ENCODE measurements at places on chromosomes 4 and X.

- DNase-seq: no peak
These were observed 163.8 kb upstream of the HDX start for GRCh38 chrX:84666086-84666485.

GRCh38 chrX:12984603-12985319 is 9.9 kb downstream of the TMSB4X start:
- peak; percentile 75 for DNase-seq

GRCh38 chr4:142909908-142910307 is 63.8 kb upstream of the INPP4B start:
- DNase-seq: no peak

GRCh38 chrX:68409194-68409593 is 24.1 kb downstream of the OPHN1 start:
- no peak for DNase-seq

DNA sequence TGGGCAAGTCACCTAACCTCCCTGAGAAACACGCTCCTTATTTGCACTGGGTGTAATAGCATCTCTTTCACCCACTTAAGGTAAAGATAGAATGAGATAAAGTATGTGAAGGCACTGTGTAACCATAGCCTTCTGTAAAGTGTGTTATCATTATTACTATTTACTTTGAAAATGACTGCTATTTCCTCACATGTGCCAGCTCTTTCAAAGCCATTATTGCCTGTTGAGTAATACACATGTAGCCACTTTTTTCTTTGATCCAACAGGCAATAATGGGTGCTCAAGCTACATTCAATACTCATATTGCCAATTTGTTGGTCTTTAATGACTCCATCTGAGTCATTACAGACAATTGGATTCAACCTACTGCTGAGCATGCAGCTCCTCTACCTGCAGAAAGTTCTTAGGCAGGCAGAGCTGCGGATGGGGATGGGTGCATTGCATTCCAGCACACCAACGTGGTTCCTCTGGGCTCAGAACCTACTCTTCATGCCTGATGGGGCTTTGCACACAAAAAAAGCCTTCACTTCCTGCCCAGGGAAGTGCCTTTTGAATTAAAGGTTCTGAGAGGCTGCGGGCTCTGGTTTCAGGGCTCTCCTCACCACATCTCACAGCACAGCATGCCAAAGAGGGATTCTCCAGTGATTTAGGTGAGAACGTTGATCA is 9.7 kb downstream of the PTCHD1 start:
- no peak for DNase-seq

- no peak for DNase-seq
These were observed 158.0 kb upstream of the GYPA start for GRCh38 chr4:144298519-144298918.

- no peak for DNase-seq
These were observed 102.6 kb downstream of the DHRSX start for GRCh38 chrX:2398064-2398656.

DNA sequence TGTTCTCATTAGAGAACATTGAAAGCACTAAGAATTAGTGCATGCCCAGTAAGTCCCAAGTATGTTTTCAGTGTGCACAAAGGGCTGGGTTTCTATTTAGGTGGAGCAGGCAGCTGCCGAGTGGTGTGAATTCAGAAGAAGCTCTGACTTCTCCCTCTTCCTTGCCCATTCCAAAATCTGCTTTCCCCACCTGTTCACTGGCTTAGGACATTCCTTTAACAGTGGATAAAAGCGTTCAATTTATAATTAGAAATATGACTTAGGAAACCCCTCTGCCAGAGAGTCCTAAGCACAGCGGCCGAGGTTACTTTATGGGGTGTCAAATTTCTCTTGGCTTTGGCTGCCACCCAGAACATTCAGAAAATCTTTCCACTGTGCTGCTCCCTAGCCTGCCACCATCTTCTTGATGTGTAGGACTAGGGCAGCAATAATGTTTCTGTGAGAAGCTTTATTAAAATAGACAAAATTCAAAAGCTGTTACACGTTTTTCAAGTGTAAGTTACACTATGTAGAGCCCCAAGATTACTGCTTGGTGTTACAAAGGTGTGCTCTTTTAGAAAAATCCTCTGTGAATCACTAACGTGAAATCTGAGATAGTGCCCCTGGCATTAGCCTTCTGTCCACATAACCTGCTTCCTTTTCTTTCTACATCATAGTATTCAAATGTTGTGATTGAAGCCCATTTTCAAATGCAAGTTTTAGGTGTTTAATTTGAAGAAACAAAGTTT is 191.6 kb upstream of the ANKRD50 start:
- no peak for DNase-seq

DNA sequence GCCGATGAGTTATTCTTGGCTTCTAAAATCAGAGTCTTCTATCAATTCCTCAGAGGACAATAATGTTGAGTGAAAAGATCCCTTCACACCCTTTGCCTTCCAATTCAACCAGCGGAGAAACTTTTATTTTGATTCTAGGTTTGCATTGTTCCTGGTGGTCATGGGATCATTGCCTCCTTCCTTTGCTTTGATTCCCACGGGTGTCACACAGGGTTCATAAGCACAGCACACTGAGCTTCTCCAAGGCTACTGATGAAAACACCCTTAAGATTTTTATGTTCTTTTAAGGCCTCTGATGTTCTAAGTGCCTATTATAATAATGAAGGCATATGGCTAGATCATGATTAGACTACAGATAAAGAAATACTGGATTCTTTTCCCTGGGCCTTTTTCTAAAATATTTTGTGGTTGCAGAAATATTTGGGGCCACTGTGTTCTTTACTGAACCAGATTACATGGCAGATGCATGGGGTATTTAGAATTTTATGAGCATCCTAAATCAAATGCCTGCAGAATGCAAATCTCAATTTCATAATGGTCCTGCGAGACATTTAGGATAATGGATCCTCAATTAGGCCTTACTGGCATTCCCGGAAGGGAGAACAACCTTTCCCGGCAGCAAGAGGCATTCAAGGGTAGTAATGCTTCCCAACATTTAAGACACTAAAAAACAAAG is 43.9 kb upstream of the FGFBP2 start:
- DNase-seq: no peak

DNA sequence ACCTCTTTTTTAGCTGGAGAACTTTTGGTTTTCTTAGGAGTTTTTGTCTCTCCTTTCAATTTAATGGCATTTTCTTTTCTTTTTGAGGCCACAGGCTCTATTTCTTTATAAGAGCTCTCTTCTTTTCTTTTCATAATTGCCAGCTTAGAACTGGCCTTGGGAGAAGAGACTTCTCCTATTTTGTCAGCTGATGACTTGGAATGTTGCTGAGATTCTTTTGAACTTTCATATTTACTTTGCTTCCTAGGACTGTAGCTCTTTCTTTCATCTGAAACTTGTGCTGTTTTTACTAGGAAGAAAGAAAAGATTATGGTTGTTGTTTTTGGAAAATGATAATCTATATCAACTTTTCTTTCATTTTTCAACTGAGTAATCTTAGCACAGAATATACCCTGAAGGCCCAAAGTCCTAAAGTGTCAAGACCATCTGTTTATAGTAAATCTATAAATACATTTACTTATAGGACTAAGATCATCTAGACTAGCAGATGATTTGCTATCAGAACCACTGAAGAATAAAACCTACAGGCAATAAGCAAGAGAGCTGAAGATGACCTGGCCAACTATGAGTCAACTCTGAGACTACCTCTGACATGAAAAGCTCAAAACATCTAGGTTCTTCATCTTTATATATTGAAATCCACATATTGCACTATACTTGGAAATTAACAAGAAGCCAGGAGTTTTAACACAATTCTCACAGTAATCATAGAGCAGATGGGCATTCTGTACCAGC is 45.6 kb downstream of the RFC1 start:
- no peak for DNase-seq

DNA sequence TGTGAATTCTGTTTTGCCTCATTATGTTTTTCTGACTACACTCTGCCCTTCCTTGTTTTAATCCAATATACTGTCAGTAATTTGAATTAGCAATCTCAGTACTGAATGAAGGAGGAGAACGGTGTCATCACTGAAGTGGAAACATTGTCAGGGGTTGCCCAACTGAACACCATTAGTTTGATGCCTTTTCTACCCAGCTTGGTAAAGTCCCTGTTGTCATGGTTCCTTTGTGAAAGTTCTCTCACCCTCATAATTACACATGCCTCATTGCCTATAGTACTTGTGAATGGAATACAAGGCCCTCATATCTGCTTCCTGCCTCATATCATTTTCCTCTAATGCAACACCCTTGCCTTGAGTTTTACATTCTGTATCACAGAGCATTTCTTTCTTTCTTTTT is 76.9 kb downstream of the RRAGB start:
- no peak for DNase-seq

- no peak for DNase-seq
These were observed 189.1 kb upstream of the RBPJ start for GRCh38 chr4:26131711-26132110.

Measured in activated CD8-positive, alpha-beta memory T cell treated with anti-CD3 and anti-CD28 coated beads, Interleukin-2, amount 50 U/mL, for 48 hours (primary cell).